ENCODE measurements at places on chromosomes 12 and 14.

GRCh38 chr12:31226639-31227038, 99.3 kb downstream of the SINHCAF start:
- no peak for DNase-seq

GRCh38 chr12:11078246-11078645, 13.9 kb downstream of the TAS2R43 start:
- no peak for DNase-seq

GRCh38 chr14:68363843-68364767, 428.8 kb downstream of the ZFP36L1 start:
- DNase-seq, result no peak

GRCh38 chr14:61866932-61867920, 105.0 kb downstream of the SNAPC1 start:
- DNase-seq, result no peak

GRCh38 chr12:62725781-62726180, 209.2 kb downstream of the PPM1H start:
- DNase-seq, result no peak

- DNase-seq, result no peak
Observed at GRCh38 chr12:29719381-29719780, 64.4 kb downstream of the TMTC1 start.

GRCh38 chr12:108985750-108986149, 35.1 kb downstream of the SVOP start:
- no peak for DNase-seq

- no peak for DNase-seq
Observed at GRCh38 chr14:27242874-27243273, 645.0 kb upstream of the NOVA1 start.

- DNase-seq, result no peak
Observed at GRCh38 chr12:92568691-92569090, 134.1 kb upstream of the PLEKHG7 start.

- no peak for DNase-seq
Observed at GRCh38 chr12:20403230-20403629, 34.9 kb downstream of the PDE3A start.

GRCh38 chr12:94590428-94590827, 59.9 kb downstream of the TMCC3 start:
- no peak for DNase-seq

GRCh38 chr12:132427999-132428935, 61.7 kb upstream of the FBRSL1 start:
- DNase-seq, result no peak

DNA sequence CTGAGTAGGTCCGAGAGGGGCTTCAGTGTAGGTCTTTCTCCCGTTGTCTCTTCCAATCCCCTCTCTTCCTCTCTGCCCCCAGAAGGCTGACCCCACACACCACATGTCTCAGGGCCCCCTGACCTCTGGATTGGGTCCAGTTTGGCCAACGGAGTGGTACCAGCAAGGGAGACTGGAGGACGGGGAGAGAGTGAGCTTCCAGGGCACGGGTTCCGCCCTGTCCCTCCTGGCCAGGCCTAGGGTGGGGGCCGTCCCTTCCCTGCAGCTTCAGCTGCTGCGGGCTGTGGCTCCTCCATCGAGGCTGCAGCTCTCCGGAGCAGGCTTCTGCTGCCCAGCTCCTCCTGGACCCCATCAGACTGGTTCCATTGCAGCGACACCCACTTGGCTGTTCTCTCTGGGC, 17.4 kb downstream of the FZD10 start:
- no peak for DNase-seq

DNA sequence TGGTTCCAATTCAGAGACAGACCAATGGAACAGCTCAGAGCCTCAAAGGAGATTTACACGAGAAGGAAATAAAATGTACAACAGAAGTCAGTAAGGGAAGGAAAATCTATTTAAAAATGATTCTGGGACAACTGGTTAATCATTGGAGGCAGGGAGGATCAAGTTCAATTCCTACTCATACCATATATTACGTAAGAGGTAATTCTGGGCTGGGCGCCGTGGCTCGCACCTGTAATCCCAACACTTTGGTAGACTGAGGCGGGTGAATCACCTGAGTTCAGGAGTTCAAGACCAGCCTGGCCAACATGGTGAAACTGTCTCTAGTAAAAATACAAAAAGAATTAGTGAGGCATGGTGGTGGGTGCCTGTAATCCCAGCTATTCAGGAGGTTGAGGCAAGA, 36.7 kb upstream of the PITPNM2 start:
- no peak for DNase-seq

Measured in activated CD8-positive, alpha-beta memory T cell treated with anti-CD3 and anti-CD28 coated beads for 1 hour (primary cell).